ENCODE measurements at places on chromosomes 3 and 15.

DNA sequence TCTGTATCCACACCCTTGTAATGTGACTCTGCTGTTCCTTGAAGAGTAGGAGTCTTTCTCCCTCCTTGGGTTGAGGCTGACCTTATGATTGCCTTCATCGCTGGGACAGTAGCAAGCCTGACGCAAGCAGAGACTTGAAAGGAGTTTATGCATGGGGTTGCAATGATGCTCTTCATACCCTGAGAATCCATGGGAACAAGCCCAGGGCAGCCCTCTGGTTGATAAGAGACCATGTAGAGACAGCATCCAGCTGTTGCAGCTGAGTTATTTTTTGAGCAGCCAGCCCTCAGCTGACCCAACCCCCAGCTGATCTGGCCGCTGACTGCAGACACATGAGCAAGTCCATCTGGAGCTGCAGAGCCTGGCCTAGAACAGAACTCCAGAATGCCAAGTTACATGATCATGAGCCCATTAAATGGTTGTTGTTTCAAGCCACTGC is 60.6 kb upstream of the ARNT2 start:
- DNase-seq = no peak

DNA sequence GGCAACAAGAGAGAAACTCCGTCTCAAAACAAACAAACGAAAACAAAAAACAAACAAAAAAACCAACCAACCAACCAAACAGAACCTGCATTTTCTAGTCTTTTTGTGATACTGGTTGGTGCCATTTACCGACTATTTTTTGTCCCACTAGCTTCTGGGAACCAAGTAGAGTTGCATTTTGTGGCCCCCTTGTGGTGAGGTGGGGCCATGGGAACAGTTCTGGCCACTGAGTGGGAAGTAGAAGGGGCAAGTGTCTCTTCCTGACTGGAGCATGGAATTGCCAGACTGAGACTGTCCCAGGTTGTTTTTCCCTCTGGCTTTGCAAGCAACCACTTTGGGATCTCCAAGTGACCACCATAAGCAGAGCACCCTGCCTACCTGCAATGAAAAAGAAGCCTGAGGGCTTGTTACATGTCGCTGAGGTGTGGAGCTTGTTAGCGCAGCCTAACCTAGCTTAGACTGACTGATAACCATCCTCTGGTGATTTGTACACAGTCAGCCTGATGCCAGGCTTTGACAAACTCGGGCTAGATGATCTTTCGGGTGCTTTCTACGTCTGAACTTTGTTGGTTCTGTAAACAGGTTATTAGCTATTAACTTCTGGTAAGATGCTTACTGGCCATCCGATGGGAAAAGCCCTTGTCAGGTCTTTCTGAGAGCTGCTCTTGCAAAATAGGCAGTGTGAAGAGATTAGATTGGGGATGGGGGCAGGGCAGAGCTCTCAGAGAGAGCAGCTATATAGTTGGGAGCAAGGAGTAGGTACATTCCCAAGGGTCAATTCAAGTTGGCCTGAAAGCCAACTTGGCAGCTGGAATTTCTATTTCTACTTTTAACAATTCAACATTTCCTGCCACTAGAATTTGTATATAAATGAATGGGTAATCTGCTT is 172.2 kb downstream of the SSR3 start:
- no peak for DNase-seq

DNA sequence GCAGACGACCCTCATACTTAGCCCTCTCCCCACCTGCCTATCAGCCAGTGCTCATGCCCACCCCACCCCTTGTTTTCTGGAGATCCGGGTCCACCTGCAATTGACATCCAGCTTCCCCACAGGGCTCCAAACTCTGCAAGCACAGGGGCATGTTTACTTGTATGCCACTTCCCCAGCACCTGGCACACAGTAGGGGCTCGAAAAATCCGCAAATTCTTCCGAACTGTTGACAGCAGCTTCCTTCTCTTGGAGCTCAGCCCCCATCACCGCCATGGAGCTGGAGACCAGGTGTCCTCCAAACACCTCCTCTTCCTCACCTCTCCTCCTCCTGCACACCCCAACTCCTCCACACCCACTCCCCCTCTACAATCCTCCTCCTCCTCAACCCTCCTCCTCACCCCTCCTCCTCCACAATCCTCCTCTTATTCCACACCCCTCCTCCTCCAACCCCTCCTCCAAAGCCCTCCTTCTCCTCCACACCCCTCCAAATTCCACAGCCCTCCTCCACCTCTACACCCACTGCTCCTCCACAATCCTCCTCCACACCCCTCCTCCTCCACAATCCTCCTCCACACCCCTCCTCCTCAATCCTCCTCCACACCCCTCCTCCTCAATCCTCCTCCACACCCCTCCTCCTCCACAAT is 70.4 kb upstream of the BLM start:
- no peak for DNase-seq

DNA sequence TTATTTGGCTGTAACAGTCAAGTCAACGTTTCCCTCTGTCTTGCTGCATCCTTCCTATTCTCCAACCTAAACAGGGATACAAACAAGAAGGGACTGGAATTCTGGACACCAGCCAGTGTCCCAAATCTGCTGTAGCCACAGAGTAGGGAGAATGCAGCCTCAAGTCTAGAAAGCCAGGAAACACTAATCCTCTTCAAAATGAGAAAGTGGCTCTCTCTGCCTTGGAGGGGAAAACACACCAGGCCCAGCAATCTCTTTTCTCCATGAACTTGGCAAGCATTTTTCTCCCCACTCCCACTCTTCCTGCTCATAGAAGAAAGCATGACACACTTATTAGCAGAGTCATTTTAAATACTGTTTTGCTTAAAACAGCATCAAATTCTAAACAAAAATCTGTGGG is 781.7 kb downstream of the SQOR start:
- no peak for DNase-seq

DNA sequence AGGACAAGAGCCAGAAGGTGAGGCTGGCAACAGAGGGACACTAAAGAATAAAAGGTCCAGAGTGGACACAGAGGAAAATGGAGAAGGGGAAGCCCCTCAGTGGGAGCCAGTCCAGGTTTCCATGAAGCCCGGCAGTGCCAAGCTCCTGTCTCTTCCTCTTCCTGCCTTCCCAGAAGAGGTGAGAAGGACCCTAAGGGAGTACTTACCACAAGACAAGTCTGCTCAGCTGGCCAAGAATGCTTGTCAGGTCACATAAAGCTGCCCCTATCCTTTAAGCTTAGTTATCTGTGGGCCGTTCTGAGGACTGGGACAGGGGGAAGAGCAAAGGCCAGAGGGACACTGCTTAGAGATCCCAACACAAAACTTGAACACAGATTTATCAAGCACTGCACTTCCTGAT is 100.2 kb downstream of the RYK start:
- no peak for DNase-seq

DNA sequence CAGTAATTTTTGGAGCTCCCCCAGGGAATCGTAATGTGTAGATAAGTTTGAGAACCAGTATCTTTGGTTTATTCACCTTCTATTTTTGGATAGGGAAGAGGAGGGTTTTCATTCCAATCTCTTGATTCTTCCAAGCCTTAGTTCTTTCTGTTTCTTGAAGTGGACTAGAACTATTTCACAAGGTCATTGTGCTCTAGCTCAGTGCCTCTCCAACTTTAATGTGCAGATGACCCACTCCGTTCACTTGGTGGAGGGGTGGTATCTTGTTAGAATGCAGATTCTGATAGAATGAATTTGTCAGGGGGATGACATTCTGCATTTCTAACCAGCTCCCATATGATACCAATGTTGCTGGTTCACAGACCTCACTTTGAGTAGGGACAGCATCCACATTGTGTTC is 35.5 kb downstream of the COLQ start:
- DNase-seq = no peak
